Stimulated activated CD4-positive, alpha-beta T cell treated with anti-CD3 and anti-CD28 coated beads, Interleukin-1b, Interleukin-23, amount 100 ng/mL, for 1 hour (primary cell): ENCODE measurements at places on chromosomes 4 and X.

DNA sequence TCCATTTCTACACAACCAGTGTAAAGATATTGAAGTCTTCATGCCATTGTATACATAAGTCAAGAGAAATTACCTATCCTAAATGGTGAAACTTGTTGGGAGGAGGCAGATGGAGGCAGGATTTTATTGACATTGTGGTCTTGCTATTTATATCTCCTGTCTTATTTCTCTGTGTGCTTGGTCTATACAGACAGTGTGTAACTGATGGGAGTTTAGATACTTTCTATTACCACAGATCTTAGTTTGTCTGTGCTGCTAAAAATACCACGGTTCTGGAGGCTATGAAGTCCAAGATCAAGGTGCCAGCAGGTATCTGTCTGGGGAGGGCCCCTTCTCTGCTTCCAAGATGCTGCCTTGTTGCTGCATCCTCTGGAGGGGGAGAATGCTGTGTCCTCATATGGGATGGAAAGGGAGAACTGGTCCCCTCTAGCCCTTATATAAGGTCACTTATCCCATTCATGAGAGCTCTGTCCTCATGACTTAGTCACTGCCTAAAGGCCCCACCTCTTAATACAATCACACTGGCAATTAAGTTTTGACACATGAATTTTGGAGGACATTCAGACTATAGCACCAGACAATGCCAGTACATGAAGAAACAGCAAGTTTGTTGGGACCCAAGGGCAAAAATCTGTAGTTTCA lies 62.4 kb downstream of the SYNPO2 start:
- no peak for DNase-seq

DNA sequence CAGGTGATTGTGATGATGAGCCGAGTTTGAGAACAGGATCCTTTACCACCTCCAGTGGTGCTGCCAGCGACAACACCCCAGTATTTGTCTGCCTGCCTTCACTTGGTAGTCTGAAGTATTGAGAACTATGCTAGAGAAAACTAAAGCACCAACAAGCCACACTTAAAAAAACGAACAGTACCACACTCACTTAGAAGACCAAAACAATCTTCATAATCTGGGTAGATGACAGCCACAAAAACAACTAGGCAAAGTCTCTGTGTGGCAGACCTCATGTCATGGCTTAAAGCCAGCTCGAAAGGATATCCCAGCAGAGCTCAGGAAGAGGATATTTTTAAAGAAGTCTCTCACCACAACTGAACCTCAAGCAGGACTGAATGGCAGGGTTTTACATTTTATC lies 236.0 kb downstream of the GPC3 start:
- DNase-seq = no peak

- no peak for DNase-seq
Observed at GRCh38 chr4:183326853-183327252, 4.6 kb upstream of the CLDN24 start.

GRCh38 chrX:10602646-10603045 lies 17.7 kb downstream of the MID1 start:
- DNase-seq = no peak

- DNase-seq = no peak
Observed at GRCh38 chrX:133390676-133391075, 24.6 kb downstream of the GPC4 start.

- DNase-seq = no peak
Observed at GRCh38 chr4:58225460-58225859, 1115.3 kb upstream of the IGFBP7 start.

DNA sequence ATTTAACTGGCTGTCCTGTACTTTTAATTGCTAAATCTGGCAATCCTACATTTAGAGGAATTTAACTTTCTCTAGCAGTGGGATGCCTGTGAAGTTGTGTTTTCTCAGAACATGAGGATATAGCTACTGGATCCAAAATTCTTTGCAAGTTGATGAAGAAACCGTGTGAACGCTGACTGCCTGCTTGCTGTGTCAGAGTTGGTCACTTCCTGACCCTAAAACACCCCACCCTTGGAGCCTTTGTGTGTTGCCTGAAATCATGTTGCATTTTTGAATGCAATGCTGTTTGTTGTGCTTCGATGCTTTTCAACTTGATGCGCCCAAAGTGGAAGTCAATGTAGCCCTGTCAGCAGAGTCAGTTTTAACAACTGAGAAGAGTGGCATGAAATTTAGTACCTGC lies 211.2 kb downstream of the ANK2 start:
- no peak for DNase-seq

GRCh38 chr4:56426273-56426672 lies 9.1 kb downstream of the PPAT start:
- no peak for DNase-seq
